H7 (cell line): ENCODE measurements at places on chromosomes 13 and 19. TPM values are rescaled to one million over a fixed set of nuclear protein-coding genes. Genes with fewer than 3 reads are reported as not detected.
A peak's percentile ranks its signal among the peaks of the same experiment; 100 is the strongest.

The ZIM2 gene
- not detected in 2 replicates for total RNA-seq

The HCST gene
- total RNA-seq, result 2.4 and 2.8 TPM in 2 replicates

The CTXN1 gene
- 5.0 and 10.7 TPM in 2 replicates for total RNA-seq

The EBI3 gene
- 0.10 and 0.67 TPM in 2 replicates for total RNA-seq

The CEACAM3 gene
- total RNA-seq, result not detected in 2 replicates

The ANGPTL8 gene
- not detected in 2 replicates for total RNA-seq

The MTUS2 gene
- 0.04 and 0.17 TPM in 2 replicates for total RNA-seq

GRCh38 chr13:73321043-73321442, 262.2 kb downstream of the KLF5 start:
- no peak for DNase-seq

DNA sequence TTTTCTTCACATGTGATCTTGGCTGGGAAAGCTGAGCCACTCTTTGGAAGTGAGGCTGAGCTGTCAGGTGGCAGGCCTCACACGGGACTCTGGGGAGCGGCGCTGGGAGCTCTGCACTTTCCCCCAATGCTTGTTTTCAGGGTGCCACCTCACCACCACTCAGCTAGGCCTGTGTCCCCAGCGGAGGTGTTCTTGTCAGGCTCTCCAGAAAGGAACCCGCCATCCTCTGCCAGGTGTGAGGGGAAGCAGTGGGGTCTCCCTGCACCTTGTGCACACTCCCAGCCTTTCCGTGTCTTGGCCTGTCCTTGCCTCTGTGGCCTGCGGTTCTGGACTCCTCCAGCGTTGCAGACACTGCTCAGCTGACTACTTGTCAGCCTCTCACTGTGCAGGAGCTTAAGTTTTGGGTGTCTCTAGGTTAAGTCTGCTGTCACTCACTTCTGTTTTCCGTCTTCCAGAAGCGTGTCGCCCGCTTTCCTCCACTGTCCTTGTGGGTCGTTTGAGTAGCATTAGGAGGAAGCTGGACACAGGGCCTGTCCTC, 51.9 kb downstream of the GGACT start:
- DNase-seq, result no peak

GRCh38 chr13:74197677-74198429, 63.6 kb upstream of the KLF12 start:
- DNase-seq, result no peak

DNA sequence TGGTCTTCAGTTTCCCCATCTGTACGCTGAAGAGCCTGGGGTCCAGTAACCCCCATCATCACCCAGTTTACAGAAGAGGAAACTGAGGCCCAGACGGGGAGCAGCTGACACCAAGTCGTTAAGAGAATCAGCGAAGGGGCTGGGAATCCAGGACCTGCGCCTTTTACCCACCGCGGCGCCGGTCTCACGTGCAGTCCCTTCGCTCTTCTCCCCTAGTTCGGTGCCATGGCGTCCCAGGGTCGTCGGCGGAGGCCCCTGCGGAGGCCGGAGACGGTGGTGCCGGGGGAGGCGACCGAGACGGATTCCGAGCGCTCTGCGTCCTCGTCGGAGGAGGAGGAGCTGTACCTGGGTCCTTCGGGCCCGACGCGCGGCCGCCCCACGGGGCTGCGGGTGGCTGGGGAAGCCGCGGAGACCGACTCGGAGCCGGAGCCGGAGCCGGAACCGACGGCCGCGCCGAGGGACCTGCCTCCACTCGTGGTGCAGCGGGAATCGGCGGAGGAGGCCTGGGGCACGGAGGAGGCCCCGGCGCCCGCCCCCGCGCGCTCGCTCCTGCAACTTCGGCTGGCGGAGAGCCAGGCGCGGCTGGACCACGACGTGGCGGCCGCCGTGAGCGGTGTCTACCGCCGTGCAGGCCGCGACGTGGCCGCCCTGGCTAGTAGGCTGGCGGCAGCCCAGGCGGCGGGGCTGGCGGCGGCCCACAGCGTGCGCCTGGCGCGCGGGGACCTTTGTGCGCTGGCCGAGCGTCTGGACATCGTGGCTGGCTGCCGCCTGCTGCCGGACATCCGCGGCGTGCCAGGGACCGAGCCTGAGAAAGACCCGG, 698 bp downstream of the BLOC1S3 start:
- DNase-seq, result peak; percentile 74

GRCh38 chr19:55857974-55858373, 21.6 kb downstream of the NLRP4 start:
- no peak for DNase-seq

GRCh38 chr13:97225533-97225932, 3.4 kb downstream of the MBNL2 start:
- DNase-seq, result no peak

GRCh38 chr13:72504131-72504841, 223.1 kb downstream of the MZT1 start:
- no peak for DNase-seq

GRCh38 chr19:10966809-10967208, 6.0 kb downstream of the SMARCA4 start:
- no peak for DNase-seq

GRCh38 chr19:48963371-48964204, 1.5 kb upstream of the FTL start:
- peak; percentile 94 for DNase-seq

- no peak for DNase-seq
These were observed 72.5 kb downstream of the PCDH17 start for GRCh38 chr13:57704031-57704430.

- peak; percentile 97 for DNase-seq
These were observed 29.9 kb downstream of the EFNA2 start for GRCh38 chr19:1315470-1316166.

GRCh38 chr19:38713227-38713649, 31.0 kb downstream of the CAPN12 start:
- no peak for DNase-seq

DNA sequence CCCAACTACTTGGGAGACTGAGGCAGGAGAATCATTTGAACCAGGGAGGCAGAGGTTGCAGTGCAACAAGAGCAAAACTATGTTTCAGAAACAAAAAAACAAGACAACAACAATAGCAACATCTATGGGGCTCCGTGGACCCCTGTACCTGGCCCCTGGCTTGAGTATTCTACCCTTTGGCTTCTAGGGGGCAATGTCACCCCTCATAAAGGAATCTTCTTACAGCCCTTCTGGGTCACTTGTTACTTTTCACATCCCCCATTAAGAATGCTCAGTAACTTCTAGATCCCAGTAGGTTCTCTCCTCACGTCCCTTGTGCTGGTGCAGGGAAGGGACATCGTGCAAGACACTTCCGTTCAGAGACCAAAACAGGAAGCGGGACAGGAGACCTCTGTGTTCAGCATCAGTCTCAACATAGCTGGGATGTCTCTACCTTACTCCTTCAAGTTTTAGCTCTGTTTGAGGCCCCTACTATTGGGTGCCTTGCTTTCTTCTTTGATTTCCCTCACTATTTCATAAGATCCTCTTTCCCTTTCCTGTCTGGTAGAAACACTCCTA, 218.1 kb upstream of the ARGLU1 start:
- no peak for DNase-seq

GRCh38 chr19:15280915-15281683, 48.9 kb upstream of the EPHX3 start:
- no peak for DNase-seq

DNA sequence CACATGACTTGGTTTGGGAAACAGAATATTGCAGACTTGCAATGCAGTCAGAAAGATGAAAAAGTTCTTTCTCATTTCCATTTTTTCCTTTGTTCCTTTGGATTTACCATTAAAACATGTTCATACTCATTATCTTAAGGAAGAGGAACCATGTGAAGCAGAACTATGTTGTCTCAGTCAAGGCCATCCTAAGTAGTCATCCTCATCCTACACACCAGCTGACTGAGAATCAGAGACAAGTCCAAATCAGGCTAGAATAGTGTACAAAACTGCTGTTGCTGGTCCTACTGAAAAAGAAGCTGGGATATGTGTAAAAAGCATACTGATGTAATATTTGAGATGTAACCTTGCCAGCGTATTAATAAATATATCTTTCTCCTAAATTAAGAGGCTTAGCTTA, 433.4 kb downstream of the SLITRK5 start:
- no peak for DNase-seq

- DNase-seq, result no peak
These were observed 24.2 kb downstream of the FXYD5 start for GRCh38 chr19:35178701-35179100.

DNA sequence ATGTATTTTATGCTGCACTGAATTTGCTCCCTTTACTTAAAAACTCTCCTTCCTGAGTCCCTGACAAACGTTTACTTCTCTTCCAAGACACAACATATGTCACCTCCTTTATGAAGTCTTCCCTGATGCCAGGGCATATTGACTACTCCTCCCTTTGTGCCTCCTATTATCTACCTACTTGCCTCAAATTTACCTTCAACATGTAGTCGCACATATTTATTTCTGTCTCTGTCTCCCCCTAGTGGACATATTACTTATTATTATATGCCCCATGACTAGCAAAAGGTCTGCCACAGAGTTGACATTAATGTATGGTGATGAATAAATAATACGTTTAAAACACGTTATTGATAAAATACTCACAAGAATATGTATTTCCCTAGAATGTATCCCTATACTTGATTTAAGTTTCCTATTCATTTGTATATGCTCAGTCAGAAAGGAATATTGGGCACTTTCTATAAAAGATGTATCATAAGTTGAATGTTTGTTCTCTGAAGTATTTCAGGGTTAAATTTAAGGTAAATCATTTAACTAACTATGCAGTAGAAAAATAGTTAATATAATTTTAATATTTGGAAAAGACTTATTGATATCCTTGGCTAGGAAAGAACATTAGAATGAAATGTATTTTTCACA, 250.3 kb upstream of the ATXN8OS start:
- no peak for DNase-seq

DNA sequence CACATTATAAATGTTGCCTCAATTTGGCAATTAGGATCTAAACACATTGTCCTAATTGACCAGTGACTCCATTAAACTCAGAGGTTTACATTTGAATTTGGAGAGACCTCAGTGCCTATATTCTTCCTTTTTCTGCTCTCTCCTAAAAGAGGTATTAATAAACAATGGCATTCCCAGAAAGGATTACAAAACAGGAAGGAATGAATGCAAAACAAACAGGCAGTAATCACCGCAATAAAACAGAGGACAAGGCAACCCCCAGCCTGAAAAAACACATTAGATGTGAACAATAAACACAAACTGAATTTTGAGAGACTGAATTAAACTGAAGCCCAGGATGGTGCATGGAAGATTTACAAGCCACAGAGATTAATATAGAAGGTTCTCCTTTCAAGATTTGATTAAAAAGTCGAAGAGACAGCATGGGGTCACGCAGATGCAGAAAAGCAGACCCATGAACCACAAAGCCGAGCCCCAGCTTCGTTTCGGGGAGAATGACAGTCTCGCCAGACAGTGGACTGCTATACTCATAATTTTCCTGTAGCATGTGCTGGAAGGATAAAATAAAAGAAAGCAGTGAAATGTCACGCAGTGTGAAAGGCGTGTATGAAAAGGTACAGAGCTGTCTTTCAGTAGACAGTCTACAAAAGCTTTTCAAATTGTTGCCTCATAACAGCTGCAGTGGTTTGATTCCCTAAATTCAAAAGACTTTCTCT, 503.0 kb downstream of the LIG4 start:
- no peak for DNase-seq

- no peak for DNase-seq
These were observed 35.2 kb upstream of the CPB2 start for GRCh38 chr13:46140044-46140443.

- no peak for DNase-seq
These were observed 4.6 kb upstream of the SLC25A30 start for GRCh38 chr13:45422731-45423292.

GRCh38 chr13:49933511-49933910, 2.6 kb downstream of the SPRYD7 start:
- DNase-seq, result no peak

- no peak for DNase-seq
These were observed 25.9 kb downstream of the UBA2 start for GRCh38 chr19:34454091-34454490.

DNA sequence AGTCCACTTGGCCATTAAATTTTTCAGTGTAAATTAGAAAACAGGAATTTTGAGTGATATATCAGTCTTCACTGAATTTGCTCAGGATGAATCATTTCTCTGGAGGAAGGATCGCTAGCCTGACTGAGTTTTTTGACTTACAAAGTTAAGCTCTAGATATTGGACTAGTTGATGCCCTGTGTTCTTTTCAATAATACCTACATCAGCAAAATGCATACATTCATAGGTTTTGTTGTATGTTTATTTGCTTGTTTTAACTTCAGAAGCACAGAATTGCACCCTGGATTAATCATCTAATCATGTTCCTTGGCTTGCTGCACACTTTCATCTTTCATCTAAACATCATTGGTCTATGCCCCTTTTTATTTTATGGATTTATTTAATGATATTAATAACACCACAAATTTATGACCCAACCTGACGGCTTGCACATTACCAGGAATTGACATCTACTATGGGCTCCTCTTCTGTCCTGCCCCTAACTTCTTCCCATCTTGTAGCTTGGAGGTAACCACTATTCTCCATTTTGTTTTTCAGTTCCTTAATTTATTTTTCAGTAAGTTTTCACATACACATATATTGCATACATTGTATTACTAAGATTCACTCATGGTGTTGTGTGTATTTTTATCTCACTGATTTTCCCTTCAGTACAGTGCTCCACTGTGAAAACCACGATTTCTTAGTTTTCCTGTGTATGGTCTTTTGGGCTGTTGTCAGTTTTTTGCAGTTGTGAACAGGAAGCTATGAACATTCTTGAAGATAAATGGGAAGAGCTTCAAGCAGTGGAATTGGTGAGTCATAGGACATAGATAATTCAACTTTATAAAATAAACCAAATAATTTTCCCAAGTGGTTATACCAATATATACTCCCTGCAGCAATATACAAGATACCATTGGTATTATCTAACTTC, 23.3 kb downstream of the COMMD6 start:
- no peak for DNase-seq

DNA sequence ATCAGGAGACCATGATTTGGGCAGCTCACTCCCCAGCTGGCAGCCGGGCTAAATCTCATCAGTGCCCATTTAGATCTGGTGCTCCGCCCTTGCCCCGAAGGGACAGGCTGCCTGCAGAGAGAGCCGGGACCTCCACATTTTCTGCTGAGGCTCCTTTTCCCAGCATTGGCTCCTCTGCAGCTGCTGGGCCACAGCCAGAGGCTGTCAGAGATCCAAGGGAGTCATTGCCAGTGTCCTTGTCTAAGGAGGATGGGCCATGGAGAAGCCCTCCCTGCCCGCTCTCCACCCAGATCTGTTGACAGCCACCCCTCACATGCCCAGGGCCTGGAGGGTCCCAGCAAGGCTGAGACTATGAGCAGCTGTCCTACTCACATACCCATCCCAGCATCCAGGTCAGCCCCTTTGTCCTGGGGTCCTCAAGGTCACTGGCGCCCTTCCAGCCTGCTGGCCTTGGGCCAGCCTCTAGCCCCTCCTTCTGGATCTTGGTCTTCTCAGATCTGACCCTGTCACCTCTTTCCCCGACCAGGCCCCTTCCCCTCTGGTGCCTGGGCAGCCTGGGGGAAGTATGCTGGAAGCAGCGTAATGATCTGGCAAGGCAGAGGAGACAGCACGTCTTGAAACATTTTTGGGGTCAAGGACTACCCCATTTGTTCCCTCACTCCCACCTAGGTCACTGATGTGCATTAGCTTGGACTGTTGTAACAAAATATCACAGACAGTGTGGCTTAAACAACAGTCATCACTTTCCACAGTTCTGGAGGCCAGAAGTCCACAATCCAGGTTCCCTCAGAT, 7.9 kb downstream of the PIN1 start:
- DNase-seq, result no peak
